Stimulated activated CD4-positive, alpha-beta T cell treated with anti-CD3 and anti-CD28 coated beads, Interleukin-2, amount 100 ng/mL, for 48 hours (primary cell): ENCODE measurements at places on chromosomes 6 and 20.

- DNase-seq = no peak
Measured at GRCh38 chr6:108130262-108130661, 35.6 kb upstream of the NR2E1 start.

DNA sequence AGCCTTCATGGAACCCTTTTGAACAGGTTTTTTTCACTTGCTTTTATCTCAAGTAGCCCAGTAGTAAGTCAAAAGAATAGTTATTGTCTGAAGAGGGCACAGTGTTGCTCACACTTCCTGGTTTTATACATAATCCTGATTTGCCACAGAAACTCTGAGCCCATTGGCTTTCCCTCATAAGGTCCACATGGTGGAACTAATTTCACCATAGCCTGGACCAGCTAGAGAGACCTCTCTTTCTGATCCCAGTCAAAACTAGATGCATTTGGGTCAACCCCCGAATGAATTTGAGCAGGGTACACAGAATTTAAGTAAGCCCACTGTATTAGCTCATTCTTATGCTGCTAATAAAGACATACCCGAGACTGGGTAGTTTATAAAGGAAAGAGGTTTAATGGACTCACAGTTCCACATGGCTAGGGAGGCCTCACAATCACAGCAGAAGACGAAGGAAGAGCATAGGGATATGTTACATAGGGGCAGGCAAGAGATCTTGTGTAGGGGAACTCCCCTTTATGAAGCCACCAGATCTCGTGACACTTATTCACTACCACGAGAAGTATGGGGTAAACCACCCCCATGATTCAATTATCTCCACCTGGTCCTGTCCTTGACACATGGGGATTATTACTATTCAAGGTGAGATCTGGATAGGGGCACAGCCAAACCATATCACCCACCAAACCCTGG lies 6.2 kb downstream of the RWDD2A start:
- no peak for DNase-seq

GRCh38 chr20:49385465-49385864 lies 97.0 kb downstream of the KCNB1 start:
- no peak for DNase-seq

GRCh38 chr6:33632558-33633039 lies 11.5 kb downstream of the ITPR3 start:
- DNase-seq = peak; percentile 55
